Spleen (tissue), 13 donors: ENCODE measurements at places on chromosomes 4 and X. TPM values are rescaled to one million over a fixed set of nuclear protein-coding genes. Genes with fewer than 3 reads are reported as not detected.

DNA sequence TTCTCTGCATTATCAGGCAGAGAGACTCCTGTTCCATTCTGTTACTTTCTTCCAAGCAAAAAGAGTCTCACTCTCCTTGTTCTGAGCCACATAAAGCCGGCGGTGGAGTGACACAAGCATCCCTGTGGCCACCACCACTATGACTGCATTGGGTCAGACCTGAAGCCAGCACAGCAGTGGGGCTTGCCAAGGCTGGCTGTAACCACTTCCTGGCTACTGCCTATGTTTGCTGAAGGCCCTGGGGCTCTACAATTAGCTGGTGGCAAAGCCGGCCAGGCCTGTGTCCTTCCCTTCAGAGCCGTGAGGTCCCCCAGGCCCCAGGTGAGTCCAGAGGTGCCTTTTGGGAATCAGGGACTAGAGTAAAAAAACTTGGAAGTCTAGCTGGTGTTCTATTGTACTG, 31.8 kb downstream of the PLAC8 start:
- peak overlapping the region; percentile 63 for H3K27ac ChIP-seq
- DNase-seq = peak; percentile 79
- peaks cover 9% of the 10 kb centered on the region for H3K4me1 ChIP-seq
- H3K36me3 ChIP-seq = no peaks in the 10 kb centered on the region
- no peaks in the 10 kb centered on the region for H3K27me3 ChIP-seq

TBC1D25 gene
- polyA plus RNA-seq = 6.1 TPM

SLC30A9 gene
- 8.5 TPM for polyA plus RNA-seq

DNA sequence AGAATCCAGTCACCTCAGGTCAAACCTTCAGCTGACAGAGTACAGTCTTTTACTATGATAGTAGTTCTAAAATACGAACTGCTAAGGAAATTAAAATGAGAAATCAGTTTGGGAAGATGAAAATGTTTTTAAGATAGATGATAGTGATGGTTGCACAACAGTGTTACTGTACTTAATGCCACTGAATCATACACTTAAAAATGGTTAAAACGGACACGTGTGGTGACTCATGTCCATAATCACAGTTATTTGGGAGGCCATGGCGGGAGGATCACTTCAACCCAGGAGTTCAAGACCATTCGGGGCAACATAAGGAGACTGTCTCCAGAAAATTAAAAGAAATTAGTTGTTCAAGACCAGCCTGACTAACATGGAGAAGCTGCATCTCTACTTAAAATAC, 41.4 kb downstream of the ABHD18 start:
- no peak for DNase-seq
- no peaks in the 10 kb centered on the region for H3K4me1 ChIP-seq
- H3K4me3 ChIP-seq = no peak overlapping the region
- no peak overlapping the region for H3K27ac ChIP-seq

- peaks cover 15% of the 10 kb centered on the region for H3K4me1 ChIP-seq
- no peak overlapping the region for H3K27ac ChIP-seq
- H3K36me3 ChIP-seq = no peaks in the 10 kb centered on the region
- no peak overlapping the region for H3K4me3 ChIP-seq
These were observed 4.7 kb downstream of the BLTP1 start for GRCh38 chr4:122156819-122157218.

CENPE gene
- 0.30 TPM for polyA plus RNA-seq

DNA sequence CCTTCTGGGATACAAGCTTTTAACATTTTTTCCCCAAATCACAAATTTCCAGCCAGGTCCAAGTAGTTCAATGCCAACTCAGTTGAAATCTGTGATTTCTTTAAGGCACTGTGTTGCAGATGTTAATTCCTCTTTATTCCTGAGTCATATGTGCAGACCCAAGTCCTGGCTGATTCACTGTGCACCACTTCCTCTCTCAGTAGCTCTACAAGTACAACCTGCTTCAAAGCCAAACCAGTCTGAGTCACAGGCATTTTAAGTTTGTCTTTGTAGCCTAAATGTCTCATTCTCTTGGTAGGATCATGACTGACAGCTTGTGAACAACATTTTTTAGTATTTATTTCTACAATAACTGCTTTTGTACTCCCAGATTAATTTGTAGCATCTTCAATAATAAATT, 165.6 kb upstream of the S100G start:
- H3K4me1 ChIP-seq = no peaks in the 10 kb centered on the region
- no peak overlapping the region for H3K4me3 ChIP-seq
- H3K36me3 ChIP-seq = no peaks in the 10 kb centered on the region

FGG gene
- 0.59 TPM for polyA plus RNA-seq

DNA sequence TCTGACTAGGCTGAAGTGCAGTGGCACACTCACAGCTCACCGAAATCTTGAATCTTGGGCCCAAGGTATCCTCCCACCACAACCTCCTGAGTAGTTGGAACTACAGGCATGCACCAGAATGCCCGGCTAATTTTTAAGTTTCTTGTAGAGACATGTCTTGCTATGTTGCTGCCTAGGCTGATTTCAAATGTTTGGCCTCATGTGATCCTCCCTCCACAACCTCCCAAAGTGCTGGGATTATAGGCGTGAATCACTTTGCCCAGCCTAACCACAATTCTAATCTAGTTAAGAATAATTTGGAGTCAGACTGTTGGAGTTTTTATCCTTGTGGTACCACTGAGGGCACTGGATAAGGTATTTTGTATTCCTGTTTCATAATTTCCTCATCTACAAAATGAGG, 317.5 kb upstream of the AGA start:
- no peak overlapping the region for H3K4me3 ChIP-seq
- no peak for DNase-seq
- H3K36me3 ChIP-seq = no peaks in the 10 kb centered on the region
- no peak overlapping the region for H3K27ac ChIP-seq
- H3K4me1 ChIP-seq = no peaks in the 10 kb centered on the region
- H3K27me3 ChIP-seq = no peaks in the 10 kb centered on the region

DNA sequence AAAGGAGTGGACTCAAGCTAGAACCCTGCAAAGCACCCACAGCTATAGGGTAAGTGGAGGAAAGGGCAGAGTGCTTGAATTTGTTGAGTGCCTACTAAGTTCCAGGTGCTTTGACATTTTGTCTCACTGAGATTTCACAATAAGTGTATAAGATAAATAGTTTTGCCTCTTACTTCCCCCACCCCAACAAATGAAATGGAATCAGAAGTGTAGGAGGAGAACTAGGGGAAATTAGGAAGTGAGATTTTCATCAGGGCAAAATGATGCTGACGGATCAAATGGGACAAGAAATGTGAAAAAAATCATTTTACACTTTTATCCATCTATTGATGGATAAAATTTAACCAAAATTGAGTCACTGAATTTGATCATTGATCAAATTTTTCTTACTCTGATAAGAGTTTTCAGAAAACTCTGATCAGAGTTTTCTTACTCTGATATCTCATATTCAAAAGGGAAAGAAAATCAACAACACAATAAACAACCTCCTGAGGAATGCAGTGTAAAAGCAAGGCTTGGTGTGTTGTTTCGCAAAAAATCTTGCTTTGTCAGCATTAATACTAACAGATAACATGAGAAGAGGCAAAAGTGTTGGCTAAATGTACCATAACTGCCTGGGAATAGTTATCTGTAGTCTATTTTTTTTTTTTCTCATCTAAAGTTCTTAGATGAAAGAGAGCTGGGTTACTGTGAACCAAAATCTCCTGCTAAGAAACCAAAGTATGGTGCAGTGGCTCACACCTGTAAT, 24.9 kb downstream of the PLAC8 start:
- no peaks in the 10 kb centered on the region for H3K36me3 ChIP-seq
- H3K27ac ChIP-seq = no peak overlapping the region
- DNase-seq = no peak
- no peaks in the 10 kb centered on the region for H3K27me3 ChIP-seq

DNA sequence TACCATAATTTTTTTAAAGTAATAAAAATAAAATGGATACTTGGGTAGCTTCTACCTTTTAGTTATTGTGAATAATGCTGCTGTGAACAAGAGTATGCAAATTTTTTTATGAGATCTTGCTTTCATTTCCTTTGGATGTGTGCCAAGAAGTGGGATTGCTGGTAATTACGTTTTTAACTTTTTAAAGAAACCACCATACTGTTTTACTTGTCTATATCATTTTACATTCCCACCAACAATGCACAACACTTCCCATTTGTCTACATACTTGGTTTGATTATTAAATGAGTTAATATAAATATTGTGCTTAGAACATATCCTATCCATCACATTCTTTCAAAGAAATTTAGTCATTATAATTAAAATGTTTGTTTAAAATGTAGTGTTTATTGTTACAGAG, 3.9 kb upstream of the SULT1B1 start:
- no peak overlapping the region for H3K27ac ChIP-seq
- peaks cover 3% of the 10 kb centered on the region for H3K4me1 ChIP-seq
- DNase-seq = no peak
